ENCODE measurements at places on chromosomes 6 and 20.

- no peak for DNase-seq
Measured at GRCh38 chr20:57471496-57472372, 53.2 kb downstream of the CTCFL start.

GRCh38 chr6:10556992-10557391, 35.8 kb downstream of the GCNT2 start:
- DNase-seq = no peak

- DNase-seq = no peak
Measured at GRCh38 chr6:107021446-107022185, 6.4 kb upstream of the MTRES1 start.

DNA sequence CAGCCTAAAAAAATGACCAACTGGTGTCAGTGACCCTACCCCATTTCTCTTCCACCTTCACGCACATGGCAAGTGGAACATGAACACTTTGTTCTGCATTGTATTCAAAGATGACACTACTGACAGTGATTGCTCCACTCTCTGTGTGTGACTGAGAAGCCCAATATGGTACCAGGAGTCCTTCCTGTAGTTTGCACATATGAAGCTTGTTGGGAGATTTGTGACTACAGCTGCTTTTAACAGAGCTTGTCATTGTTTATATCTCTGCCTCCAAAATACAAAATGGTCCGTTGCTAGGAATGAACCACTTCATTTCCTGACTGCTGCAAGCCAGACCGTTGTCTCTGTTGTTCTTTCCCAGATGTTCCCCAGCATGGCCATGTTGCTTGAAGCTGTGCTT, 140.3 kb upstream of the TCF21 start:
- no peak for DNase-seq

GRCh38 chr20:45465491-45466266, 3.9 kb upstream of the WFDC2 start:
- peak; percentile 67 for DNase-seq

- DNase-seq = no peak
Measured at GRCh38 chr6:1068068-1068467, 243.8 kb upstream of the FOXQ1 start.

DNA sequence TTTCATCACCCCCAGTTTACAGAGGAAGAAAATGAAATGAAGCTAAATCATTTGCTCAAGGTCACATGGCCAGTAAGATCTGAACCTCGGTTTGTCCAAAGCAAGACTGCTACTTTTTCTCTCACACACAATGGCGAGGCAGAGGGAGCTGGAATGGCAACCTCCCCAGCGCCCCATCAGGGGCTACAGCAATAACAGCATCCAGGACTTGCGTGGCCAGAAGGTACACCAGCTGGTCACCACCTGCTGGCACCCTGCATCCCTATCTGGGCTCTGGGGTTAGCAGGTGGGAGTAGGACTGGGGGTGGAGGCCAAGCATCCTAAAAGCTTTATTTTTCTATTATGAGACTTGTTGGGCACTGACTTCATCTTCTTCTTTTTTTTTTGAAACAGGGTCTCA, 41.3 kb downstream of the TTI1 start:
- no peak for DNase-seq

DNA sequence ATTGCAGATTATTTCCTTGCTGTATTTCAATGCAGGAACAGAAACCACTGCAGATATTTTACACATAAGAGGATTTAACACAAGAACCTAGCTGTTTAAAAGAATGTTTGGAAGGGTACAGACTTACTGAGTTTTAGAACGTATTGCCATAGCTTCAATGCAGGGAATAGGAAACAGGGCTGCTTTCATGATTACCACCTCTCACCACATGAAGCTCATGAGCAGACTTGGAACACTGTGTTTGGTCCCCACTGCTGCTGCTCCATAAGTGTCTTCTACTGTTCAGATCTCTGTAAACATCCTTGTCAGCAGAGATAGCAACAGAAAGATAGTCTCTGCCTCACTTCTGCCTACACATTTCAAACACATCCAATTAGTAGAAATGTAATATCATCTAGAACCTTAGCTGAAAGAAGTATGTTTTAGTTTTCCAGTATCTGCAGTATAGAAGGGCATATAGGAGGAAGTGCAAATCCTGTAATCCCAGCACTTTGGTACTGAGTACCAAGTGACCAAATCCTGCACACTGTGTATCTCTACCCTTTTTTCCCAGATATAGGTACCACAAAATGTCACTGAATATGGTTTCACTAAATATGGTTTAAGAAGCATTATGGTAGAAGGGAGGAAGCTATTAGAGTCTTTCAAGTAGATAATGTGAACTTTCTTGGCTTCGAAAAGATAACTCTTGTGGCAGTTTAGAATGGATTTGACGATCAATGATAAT, 51.9 kb downstream of the STXBP5 start:
- peak; percentile 9 for DNase-seq
